ENCODE measurements at places on chromosomes 7 and 10.

DNA sequence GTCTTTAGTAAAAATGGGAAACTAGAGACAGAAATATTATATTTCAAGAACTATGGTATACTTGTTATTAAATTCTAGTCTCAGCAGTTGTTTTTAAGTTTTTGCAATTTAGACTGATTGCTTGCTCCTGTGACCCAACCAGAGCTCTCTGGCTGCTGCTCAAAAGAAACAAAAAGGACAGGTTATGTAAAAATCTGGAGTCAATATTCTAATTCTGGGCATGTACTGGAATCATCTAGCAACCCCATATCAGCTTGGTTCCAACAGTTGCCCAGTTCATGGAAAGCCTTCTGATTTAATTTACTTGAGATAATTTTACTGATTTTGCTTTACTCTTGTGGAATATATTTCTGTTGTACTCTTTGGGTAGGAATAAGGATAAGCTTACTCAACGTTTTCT, 10.3 kb downstream of the KCP start:
- no peak for DNase-seq

GRCh38 chr10:60803865-60804264, 25.6 kb downstream of the CDK1 start:
- DNase-seq: no peak

DNA sequence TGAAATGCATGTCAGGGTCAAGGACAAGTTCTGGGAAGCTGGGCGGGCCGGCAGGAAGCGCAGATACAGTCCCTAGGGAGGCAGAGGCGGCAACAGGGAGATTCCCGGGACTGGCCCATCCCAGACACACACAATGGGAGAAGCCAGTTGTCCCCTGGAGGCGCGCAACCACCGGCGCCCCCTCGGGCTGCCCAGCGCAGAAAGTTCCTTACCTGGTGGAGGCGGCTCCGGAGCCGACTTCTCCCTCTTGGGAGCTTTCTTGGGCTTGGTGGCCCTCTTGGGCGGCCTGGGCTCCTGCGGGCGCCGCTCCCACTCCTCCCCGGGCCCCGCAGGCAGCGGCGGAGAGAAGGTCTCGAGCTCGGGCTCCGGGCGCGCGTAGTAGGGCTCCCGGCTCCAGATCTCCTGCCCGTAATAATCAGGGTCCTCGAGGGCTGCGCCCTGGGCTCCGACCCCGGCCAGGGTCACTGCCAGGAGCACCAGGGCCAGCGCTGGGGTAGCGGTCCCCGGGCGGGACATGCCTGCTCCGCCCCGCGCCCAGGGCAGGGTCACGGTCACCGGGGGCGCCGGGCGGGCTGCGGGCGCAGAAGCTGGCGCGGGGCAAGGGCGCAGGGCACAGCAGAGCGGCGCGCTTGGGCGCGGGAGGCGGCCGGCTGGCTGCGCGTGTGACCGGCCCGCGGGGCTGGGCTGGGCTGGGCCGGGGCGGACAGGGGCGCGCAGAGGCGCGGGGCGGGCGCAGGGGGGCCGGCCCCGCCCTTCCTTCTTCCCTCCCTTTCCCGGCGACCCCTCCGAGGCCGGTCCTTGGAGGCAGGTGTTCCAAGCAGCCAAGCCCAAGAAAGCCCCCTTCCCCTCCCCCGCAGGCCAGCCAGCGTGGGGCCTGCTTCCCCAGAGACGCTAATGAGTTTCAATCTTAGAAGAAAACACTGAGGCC, at the start of gene CPXM2:
CPXM2 (minus strand) TSS at position 664 of the 928 bp plus-strand sequence; CDS start at position 516, 148 bp downstream.
- DNase-seq: peak; percentile 5

DNA sequence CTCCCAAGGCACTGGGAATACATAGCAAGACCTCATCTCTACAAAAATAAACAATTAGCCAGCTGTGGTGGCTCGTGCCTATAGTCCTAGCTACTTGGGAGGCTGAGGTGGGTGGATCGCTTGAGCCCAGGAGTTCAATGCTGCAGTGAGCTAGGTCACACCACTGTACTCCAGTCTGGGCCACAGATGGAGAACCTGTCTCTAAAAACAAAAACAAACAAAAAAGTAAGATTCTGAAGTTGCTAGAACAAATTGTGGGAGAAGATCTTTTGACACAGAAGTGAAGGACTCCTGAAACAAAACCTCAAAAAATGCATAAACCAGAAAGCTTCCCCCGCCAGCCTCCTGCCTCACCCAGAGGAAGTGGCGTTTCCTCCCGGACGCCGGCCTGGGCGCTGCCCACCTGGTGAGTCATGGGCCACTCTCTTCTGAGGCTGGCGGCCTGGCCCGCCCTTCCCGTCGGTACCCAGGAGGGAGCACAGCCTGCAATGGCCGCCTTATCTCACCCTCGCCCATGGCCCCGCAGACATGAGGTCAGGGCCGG, 25.4 kb upstream of the ELN start:
- peak; percentile 86 for DNase-seq

DNA sequence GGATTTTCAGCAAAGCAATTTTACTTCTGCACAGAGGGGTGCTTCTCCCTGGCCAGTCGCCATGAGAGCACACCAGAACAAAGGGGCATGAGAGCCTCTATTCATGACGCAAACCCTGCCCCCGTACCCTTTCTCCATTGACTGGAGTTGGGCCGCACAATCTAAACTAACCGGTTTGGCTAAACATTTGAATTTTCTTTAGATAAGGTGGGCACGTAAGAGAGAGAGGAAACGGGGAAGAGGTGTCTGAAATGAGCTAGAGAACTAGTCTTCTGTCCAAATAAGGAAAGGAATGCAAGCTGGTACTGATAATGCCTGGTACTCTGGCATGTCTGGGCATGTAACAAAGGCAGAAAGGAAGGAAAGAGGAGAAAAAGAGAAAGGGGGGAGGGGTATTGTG, 13.2 kb upstream of the SCIN start:
- peak; percentile 15 for DNase-seq

GRCh38 chr7:79664884-79665676, 211.6 kb upstream of the MAGI2 start:
- DNase-seq: no peak

GRCh38 chr10:6721964-6722615, 142.0 kb upstream of the PRKCQ start:
- peak; percentile 96 for DNase-seq

- DNase-seq: no peak
Observed at GRCh38 chr7:11795231-11795630, 36.8 kb downstream of the THSD7A start.

GRCh38 chr7:74012842-74013249, 15.1 kb upstream of the ELN start:
- DNase-seq: peak; percentile 53

GRCh38 chr10:120945801-120946302, 94.7 kb downstream of the WDR11 start:
- no peak for DNase-seq

DNA sequence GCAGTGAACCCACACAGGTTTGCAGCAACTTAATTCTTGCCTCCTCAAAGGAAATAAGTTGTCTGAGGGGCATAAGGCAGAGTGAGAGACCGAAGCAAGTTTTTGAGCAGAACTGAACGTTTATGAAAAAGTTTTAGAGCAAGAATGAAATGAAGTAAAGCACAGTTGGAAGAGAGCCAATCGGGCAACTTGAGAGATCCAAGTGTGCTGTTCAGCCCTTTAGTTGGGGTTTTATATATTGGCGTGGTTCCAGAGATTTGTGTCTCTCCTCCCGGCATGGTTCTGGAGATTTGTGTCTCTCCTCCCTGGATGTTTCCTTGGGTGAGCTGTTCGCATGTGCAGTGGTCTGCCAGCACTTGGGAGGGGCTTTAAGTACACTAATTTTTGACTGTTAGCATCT, 141.4 kb upstream of the DGKB start:
- no peak for DNase-seq
